ENCODE measurements at places on chromosomes 5 and 9.

DNA sequence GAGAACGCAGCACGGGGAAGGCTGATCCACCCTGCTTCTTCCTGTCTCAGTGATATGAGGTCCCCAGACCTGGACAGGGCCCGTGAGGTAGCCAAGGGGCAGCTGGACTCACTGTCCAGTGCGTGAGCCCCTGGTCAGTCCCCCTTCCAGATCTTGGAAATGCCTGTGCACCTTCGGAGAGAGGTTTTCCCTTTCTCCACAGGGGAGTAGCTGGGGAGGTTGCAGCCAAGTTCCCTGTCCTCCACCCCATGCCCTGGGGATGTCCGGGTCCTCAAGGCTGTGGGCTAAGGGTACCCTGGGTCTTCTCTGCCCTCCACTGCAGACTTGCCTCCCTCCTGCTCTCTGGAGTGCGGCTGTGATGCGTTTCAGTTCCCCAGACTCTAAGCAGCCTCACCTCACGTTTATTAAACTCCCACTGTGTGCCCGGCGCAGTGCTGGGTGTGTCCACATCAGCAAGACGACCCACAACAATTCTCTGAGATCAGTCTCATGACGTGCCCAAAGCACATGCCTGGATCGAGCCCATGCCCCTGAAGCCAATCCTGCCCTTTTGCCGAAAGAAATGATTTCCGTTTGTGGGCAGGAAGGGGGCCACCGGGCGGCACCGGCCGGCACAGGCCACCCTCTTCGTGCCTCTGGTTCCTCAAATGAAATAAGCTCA, 101.3 kb upstream of the PHYKPL start:
- no peak for DNase-seq

- no peak for DNase-seq
Observed at GRCh38 chr9:129386812-129387177, 208.7 kb upstream of the IER5L start.

- DNase-seq: no peak
Observed at GRCh38 chr9:126947529-126947928, 32.9 kb downstream of the RALGPS1 start.

DNA sequence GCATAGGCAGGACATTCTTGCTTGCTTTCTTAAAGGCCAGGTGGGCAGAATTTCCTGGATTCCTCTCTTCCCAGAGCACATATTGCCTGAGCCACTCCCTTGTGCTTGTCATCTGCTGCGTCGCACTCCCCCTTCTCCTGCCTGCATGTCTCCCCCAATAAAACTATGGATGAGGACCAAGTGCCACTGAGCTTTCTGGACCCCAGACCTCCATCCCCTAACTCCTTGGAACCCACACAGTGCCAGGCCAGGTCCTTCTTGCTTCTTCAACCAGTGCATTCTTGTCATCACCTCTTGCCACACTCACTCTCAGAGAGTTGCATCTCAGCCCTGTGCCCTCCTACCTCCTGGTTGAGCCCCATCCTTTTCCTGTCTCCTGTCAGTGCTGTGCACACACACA, 157.9 kb upstream of the PANK3 start:
- DNase-seq: no peak
